Glutamatergic neuron (in vitro differentiated cells): ENCODE measurements at places on chromosomes 13 and 19. TPM values are rescaled to one million over a fixed set of nuclear protein-coding genes. Genes with fewer than 3 reads are reported as not detected.

DNA sequence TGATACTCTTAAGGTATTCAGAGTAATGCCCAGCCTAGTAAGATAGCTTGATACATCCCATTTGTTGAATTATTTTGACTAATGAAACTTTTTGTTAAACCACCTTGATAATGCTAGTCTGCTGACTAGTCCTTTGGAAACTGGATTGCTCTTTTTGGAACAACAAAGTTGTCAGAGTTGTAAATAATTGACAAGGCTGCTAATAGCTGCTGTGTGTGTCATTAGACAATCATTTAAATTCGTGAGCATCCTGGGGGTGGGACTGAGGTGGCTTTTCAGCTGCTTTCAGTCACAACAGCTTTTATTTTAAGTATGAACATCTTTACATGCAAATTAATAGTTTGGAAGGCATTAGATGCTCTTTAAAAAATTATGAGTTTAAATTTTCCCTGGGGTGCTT is 153.5 kb downstream of the HS6ST3 start:
- DNase-seq = no peak

- no peak for DNase-seq
These were observed 35.0 kb downstream of the EFNB2 start for GRCh38 chr13:106500445-106500844.

DNA sequence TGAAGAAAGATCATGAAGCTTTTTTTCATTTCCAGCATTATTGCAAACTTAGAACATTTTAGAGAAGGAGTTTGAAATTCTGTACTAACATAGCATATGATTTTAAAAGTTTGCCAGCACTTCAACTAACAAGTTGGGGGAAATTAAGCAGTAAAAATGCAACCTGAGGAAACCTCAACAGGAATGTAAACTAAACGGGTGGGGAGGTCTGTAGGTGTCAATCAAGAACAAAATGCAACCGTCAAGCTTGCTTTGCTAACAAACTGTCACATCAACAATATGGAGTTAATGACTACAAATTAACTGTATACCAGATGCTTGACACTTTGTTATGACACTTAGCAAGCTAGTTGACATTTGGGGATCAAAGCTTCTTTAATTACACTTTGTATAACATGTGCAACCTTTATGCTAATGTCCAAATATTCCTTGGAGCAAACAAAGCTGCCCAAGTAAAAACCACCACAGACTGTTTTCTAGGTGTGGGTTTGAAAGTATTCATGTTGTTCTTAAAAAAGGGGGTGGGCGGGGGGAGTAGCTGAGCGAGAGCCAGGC is 52.1 kb downstream of the DACH1 start:
- DNase-seq = no peak

DNA sequence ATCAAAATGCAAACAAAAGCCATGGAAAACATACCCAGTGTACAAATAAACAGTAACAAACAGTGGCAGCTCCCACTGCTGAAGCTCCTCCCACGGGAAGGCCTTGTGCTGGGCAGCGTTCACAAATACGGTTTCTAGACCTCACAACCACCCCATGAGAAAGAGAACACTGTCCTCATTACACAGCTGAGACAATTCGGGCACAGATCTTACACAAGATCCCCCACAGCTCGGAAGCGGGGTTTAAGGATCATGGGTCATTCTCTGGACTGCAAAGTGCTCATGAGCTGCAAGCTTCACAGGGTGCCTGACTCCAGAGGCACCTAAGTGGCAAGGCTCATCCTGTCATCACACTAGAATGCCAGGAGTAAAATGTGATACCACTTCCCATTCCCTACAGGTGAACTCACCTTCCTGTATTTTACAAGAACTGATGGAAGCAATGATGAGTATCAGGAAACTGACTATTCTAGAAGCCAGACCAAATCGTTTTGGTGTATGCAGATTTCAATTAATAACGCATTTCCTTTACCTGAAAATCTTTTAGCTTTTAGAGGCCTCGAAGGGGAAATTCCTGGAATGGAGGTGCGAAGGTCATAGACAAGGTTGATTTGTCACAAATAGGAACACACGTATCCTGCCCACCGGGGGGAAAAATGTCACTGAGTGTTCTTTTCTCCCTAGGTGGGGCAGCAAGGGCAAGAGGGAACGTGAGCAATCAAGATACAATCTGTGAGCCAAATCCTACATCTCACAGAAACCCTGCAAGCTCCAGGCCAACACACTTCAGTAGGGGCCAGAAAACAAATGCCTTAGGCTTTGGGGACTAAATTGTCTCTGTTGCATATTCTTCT is 41.2 kb downstream of the STK24 start:
- no peak for DNase-seq

- no peak for DNase-seq
These were observed 4.6 kb downstream of the KLK1 start for GRCh38 chr19:50818859-50819472.

Gene ALKBH7
- 66.8 TPM for total RNA-seq

DNA sequence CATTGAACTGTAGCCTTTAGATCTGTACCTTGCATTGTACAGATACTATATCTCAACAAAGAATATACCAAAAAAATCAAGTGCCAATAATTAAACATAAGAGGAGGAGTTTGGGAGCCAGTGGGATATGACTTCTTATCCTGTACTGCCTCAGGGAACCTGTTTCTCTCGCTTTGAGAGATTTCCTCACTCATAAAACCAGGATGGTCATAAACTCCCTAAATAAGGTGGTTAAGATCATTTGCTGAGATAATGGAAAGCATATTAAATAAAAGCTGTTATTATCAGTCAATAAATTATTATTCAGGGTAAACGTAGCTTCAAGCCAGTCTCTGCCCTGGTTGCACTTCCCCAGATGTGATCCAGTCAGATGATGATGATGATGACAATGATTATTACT is 17.0 kb downstream of the OPA3 start:
- no peak for DNase-seq

Gene EDDM13
- total RNA-seq = not detected

DNA sequence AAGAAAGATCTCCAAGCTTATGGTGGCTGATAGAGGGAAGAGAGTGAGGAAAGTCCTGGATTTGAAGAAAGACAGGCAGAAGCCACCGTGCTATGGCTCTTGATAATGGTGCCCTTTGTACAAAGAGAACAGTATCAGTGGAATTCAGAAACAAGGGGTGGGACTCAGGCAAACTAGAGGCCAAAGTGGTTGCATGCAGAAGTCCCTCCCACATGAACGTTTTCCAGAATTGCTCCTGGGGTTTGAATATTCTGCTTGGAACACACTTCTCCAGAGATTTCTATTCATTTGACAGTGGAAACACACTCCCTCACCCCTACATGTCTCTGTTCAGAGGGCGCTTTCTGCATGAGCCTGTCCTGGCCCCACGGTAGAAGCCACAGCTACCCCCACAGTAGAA is 10.1 kb upstream of the MBNL2 start:
- DNase-seq = no peak

DNA sequence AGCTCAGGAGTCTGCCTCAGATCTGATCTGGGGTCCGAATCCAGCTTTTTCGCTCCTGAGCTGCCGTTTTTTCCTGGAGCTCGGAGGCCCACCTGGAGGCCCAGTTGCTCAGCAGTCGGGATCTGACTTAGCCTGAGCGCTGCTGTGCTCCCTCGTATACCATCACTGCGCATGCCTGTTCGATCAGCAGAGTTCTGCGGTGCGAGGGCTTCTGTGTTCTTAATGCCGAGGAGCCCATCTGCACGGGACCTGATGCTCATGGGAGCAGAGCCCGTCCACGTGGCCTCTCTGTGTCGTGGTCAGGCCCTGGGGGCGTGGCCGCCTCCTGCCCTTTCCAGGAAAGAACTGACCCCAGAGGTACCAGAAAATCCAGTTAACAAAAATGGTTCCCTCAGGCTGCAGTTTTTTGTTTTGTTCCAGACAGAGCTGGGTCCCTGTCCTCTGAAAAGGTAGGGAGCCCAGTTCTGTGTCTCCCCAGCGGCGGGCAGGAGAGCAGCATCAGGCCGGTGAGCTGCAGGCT is 57.4 kb downstream of the MCF2L start:
- no peak for DNase-seq

DNA sequence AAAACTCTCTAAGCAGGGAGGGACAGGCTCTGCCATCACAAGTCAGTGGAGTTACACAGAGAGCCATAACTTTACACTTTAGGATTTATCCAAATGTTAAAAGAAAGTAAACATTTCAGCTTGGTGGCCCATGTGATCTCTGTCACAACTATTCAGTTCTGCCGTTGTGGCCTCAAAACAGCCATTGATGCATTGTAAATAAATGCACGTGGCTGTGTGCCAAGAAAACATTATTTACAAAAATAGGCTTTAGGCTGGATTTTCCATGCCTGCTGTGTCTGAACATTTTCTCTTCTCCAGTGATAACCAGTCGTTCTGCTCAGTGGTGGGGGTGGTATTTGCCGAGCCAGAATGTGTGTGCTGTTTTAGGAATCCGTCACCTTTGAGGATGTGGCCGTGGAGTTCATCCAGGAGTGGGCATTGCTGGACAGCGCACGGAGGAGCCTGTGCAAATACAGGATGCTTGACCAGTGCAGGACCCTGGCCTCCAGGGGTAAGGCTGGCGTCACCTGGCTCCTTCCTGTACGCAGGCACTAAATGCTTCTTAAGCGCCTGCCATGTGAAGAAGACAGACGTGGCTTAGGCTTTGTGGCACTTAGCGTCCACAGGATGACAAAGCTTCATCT is 4.9 kb downstream of the ZNF333 start:
- DNase-seq = no peak

- DNase-seq = no peak
These were observed 12.8 kb upstream of the CERS4 start for GRCh38 chr19:8196271-8196927.

DNA sequence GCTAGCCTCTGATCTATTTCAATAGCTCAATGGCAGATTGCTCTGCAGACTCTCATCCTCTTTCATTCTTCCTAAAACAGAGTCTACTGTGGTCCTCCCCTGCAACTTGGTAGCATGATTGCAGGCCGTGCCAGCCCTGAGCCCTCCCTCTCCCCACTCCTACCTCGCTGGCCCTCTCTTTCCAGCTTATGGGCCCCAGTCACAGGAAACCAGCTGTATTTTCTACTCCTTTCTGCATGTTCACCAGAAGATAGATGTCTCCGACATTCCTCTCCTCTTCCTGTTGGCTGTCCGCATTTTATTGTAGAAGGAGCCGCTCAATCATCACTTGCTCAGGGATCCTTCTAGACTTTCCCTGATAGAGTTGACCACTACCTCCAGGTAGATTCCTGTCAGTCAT is 50.2 kb downstream of the SERP2 start:
- DNase-seq = no peak
